ENCODE measurements at places on chromosomes 12 and 14. TPM values are rescaled to one million over a fixed set of nuclear protein-coding genes. Genes with fewer than 3 reads are reported as not detected.

DNA sequence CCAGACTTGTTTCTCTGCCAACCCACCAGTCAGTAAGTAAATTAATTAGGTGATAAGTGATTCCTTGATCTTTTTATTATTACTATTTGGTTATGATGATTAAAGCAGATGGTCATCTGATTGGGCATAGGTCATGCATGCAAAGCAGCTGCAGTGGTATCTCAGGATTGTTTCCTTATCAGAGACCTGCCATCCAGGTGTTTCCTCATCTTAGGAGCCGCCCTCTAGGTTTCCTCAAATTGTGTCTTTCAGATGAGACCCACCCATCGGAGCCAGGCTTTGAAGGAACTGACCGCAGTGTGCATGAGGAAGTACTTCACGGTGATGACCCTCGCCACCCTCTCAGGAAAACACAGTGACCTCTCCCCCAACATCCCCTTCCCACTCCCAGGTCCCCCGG is 63.3 kb downstream of the ZFP36L1 start:
- DNase-seq = no peak

GRCh38 chr12:54300732-54301427 is at the start of gene NFE2:
Gene NFE2, minus strand, starts transcription at chr12:54301015. Its CDS starts 5,767 bp downstream, at chr12:54295248.
- no peak for DNase-seq

DNA sequence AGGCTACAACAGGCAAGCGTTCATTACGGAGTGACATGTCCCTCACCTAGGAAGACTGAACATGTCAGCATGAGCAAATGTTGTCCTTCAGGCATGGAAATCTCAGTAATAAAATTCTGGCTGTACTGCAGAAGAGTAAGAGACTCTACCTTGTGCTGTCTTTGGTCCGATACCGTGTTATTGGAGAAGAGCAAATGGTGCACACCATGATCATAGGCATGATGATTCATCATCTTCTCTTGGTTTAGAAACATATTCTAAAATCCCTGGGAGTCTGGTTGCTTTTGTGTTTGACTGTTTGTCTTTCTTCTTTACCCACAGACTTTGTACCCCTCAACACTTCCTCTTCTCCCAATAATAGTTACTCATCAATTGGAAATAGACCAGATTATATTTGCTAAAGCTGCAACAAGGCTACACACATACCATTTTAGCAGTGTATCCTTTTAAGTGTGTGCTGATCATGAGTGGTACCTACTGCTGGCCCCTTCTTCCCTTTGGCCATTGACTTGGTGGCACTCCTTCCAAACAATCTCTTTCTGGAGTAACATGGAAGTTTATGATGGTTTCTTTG is 93.5 kb downstream of the RTN1 start:
- DNase-seq = no peak

DNA sequence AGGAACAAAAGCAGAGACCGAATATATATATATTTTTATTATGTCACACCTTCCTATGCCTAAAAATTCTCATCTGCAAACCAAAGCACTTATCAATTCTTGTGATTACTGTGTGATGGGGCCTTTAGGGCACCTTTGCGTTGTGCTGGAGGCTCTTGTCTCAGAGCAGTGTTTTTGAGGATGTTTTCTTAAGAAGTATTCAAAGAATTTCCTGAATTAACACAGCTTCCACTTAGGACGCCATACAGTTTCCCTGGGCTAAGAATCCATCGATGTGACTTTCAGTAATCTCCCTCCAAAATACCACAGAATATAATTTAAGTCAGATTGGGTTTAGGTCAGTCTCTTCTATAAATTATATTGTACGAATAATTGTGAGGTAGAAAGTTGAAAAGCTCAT is 22.0 kb upstream of the HIF1A start:
- DNase-seq = no peak

DNA sequence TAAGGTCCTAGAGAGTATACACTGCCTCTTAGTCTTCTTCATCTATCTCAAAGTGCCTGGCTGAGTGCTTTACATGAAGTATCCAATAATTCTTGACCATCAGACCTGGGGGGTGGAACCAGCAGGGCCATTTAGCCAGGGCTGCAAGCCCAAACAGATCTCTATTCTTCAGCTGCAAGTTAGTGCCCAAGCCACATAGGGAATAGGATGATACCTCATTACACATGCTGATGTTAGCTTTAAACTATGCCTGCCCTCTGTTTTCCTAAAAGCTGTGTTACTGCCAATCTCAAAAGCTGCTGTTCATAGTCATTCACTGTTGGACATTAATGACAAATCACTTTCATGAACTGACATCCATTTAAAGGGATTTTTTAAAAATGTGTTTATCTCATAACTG is 16.7 kb upstream of the IFNG start:
- DNase-seq = no peak

DNA sequence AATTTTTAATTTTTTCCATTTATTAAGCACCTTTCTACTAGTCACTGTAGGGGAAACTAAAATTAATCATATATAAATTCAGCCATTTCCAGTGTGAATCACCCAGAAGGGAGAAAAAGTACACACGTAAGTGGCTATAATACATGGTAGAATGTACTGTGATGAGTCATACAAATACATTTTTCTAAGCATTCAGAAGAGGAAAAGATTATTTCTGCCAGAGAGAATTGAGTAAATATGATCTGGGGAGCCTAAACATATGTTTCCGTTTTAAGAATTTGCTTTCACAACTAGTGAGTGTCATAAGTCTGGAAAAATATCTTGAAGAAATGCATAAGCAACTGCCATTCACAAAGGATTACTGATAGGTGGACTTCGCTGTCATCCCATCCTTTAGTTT is 102.8 kb downstream of the TGFB3 start:
- DNase-seq = no peak

GRCh38 chr12:90030726-90031125 is 322.1 kb upstream of the ATP2B1 start:
- DNase-seq = no peak

- no peak for DNase-seq
Observed at GRCh38 chr12:51242876-51243275, 4.2 kb downstream of the DAZAP2 start.

GRCh38 chr14:50357124-50357523 is 39.6 kb downstream of the CDKL1 start:
- no peak for DNase-seq

- no peak for DNase-seq
Observed at GRCh38 chr14:104865631-104866441, 768 bp downstream of the CEP170B start.

- DNase-seq = peak; percentile 12
Observed at GRCh38 chr14:96461950-96462798, 40.0 kb upstream of the PAPOLA start.

DNA sequence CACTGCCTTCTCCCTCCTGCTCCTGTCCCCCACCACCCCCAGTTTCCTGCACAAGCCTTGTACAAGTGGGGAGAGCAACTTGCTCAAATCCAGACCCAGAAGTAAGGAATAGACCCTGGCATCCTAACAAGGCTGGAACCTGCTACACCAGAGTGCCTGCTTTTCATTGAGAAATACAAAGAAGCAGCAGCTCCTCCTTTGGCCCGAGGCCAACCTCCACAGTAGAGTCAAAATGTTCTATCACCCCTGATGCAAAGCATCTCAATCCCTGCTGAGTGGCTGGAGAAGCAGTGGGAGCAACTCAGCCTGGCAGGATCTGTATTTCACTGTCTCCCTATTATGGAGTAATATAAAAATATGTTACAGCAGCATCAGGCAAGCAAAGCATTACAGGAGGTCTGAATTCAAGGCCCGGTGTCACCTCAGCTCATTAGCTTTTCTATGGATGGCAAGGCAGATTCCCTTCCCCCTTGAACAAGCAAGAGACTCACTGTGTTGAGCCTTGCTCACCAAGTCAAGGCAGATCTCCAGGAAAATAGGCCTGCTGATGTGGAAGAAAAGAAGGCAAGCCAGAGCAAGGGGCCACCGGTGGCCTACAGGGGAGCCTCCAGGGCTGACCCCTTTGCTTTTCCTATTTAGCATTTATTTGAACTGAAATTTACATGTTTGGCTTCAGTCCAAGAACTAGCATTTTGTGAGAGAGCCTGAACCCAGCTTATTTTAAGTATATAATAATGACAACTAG is 186.3 kb upstream of the EGLN3 start:
- no peak for DNase-seq

- no peak for DNase-seq
Observed at GRCh38 chr12:5345534-5345933, 86.4 kb upstream of the NTF3 start.

DNA sequence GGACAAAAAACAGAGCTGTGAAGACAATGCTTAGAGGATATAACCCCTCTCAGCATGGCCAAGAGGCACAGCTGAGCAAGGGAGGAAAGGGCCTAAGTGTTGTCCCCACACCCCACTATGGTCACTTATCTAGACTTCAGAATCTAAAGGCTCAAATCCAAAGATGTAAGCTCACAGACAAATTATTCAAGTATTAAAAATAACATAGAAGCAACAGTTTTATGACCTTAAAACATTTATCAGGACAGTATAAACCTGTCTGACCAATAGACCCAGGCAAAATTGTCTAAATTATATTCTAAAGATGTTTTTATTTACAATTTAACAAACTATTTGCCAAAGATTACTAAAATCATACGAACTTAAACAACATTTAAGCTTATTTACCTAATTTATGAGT is 28.1 kb upstream of the PRICKLE1 start:
- no peak for DNase-seq

- DNase-seq = no peak
Observed at GRCh38 chr14:58769011-58769643, 131.4 kb downstream of the DACT1 start.

GRCh38 chr12:84159260-84159659 is 753.3 kb downstream of the SLC6A15 start:
- DNase-seq = no peak

GRCh38 chr12:66725031-66725430 is 46.2 kb upstream of the GRIP1 start:
- no peak for DNase-seq

GRCh38 chr12:56413392-56413791 is 35.8 kb downstream of the TIMELESS start:
- no peak for DNase-seq

- DNase-seq = peak; percentile 12
Observed at GRCh38 chr12:122422730-122423257, 325 bp upstream of the CLIP1 start.

DNA sequence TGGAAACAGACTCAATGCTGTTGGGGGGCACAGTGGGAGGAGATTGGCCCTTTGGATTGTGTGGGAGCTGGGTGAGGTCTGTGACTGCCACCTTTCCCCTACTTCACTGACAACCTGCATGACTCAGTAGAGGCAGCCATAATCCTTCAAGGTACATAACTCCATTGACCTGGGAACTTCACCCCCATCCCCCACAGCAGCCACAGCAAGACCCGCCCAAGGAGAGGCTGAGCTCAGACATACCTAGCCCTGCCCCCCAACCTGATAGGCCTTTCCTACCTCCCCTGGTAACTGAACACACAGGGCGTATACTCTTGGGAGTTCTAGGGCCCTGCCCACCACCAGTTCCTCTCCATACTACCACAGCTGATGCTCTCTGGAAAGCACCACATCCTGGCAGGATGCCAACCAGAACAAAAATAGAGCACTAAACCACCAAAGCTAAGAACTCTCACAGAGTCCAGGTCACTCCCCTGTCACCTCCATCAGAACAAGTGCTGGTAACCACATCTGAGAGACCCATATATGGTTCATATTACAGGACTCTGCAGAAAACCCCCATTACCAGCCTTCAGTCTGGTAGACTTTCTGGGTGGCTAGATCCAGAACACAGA is 703.9 kb downstream of the FSCB start:
- DNase-seq = no peak

DNA sequence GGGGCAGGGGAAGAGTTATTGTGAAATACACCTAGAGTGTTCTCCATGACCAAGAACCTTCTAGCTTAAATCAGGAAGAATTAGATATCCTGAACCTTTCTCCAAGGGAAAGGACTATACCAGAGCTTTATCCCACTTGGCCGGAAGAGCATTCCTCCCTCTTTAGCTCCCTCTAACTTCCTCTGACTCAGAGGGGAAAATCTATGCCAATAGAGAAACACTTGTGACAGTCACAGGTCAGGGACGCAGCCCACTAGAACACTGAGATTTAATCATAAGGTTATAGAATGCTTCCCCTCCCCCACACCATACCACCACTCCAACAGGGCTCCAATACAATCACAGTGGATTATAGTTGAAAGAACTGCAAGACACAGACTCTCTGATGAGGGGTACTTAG is 55.4 kb upstream of the RFX4 start:
- DNase-seq = no peak

DNA sequence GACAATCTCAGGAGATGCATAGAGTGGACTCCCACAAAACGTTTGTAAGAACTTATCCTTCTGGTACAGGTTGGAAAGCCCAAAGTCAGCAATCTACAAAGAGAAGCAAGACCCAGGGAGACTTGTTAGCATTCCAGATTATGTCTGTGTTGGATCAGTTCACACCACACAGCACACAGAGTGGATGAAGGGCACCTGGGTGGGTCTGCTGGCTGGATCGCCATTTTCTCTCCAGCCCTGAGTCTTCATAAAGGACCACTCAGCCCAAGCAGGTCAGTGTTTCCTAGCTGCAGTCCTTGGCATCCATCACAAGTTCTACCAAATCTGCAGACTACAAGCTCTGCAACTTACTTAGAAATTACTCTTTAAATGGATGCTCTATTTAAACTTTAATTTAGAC is 66.0 kb downstream of the NUAK1 start:
- DNase-seq = no peak

The FGF23 gene
- not detected for total RNA-seq

The KRT78 gene
- not detected for total RNA-seq

The OTX2 gene
- not detected for total RNA-seq

The LHX5 gene
- not detected for total RNA-seq

The ENO2 gene
- 141 TPM for total RNA-seq

The TTC9 gene
- 25.2 TPM for total RNA-seq

The DNAJC22 gene
- total RNA-seq = not detected

The AQP6 gene
- total RNA-seq = not detected

Measured in naive thymus-derived CD8-positive, alpha-beta T cell (primary cell).